ENCODE measurements at places on chromosomes 6 and 20. TPM values are rescaled to one million over a fixed set of nuclear protein-coding genes. Genes with fewer than 3 reads are reported as not detected.

The WFDC10B gene
- total RNA-seq, result not detected

The UBD gene
- total RNA-seq, result not detected

The TRIM15 gene
- not detected for total RNA-seq

The ALDH8A1 gene
- not detected for total RNA-seq

GRCh38 chr6:17877196-17877894 is 110.1 kb downstream of the KIF13A start:
- no peak for DNase-seq
